NCI-H2029 (cell line): ENCODE measurements at places on chromosomes 2 and 18.

GRCh38 chr2:177712462-177712861 lies 319.9 kb downstream of the AGPS start:
- no peak for DNase-seq

GRCh38 chr18:55821219-55821618 lies 233.2 kb upstream of the TCF4 start:
- DNase-seq = no peak

- DNase-seq = no peak
Observed at GRCh38 chr2:196502386-196502785, 137.1 kb upstream of the CCDC150 start.

DNA sequence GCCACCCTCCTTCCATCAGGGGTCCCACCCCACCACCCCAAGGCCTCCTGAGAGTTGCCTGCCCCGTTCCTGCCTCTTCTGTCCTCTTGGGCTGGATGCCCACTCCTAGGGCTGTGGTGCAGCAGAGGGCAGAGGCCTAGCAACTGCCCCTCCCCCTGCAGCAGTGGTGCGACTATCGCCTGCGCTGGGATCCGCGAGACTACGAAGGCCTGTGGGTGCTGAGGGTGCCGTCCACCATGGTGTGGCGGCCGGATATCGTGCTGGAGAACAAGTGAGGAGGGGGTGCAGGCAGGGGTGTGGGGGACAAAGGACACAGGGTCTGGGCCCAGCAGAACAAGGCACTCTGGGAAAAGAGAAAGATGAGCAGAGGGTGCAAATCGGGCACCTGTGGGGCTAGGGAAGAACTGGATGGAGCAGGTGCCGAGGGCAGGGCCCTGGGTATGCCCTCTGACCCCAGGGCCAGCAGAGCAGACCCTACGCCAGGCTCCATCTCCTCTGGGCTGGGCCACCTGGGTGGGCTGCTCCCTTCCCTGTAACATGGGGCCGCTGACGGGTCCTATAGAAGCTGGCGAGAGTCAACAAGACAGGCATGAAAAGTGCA lies 1.0 kb downstream of the CHRNG start:
- no peak for DNase-seq

GRCh38 chr18:63149302-63149587 lies 170.3 kb downstream of the BCL2 start:
- no peak for DNase-seq

- no peak for DNase-seq
Observed at GRCh38 chr2:10909050-10909995, 2.4 kb upstream of the KCNF1 start.

- no peak for DNase-seq
Observed at GRCh38 chr18:79905389-79905911, 46.0 kb downstream of the SLC66A2 start.

- no peak for DNase-seq
Observed at GRCh38 chr2:8569332-8569930, 112.4 kb upstream of the ID2 start.

GRCh38 chr18:489244-490023 lies 11.1 kb downstream of the COLEC12 start:
- DNase-seq = no peak

- no peak for DNase-seq
Observed at GRCh38 chr2:210523650-210524289, 32.6 kb upstream of the CPS1 start.

DNA sequence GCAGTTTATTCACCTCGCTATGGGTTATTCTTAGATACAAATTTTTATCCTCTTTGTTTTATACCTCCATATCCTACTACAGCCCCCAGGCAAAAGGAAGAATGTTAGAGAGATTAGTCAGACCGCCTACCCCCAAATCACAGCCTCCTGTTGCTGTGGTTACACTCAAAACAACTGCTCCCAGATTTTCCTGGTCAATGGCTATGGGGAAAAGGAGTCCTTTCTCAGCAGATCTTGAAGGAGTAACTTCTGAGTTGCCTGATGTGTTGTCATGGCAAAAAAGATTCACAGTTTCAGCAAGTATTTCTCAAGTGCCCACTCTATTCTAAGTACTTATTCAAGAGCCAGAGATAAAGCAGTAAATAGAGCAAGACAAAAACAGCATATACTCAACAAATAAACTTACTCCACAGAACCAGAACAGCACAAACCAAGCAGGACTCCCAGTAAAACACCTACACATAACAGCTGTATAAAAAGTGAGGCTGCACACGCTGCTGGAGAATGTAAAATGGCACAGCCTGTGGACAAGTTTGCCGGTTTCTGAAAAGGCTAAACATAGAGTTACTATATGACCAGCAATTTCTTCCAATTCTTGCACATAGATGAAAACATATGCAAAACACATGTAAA lies 104.8 kb downstream of the NOL10 start:
- DNase-seq = no peak

GRCh38 chr2:46211461-46211860 lies 85.7 kb upstream of the EPAS1 start:
- DNase-seq = no peak

DNA sequence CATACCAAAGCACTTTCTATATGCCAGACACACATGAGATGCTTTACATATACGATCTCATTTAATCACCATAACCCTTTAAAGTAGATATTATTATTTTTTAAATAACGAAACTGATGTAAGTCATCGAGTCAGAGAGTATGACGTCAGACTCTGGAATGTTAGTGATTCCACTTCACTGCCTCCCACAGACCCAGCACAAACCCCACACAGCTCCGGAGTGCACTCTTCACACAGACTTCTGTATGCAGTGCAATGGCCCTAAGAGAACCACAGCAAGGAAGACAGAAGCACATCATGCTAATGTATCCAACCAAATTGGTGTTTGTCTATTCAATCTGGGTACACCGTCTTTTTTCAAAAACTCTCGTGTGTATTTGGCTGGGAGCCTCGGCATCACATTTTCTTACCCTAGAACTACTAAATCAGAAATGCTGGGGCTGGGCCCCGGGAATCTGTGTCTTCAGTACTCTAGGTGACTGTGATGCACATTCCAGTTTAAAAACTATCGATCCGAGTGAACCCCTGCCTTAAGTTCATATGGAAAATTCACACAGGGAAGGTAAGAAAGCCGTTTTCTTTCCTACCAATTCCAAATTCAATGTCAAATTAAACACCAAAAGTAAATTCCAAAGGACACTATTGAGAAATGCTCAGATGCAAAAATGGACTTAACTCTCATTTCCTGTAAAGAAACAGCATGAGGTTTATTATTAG lies 117.7 kb upstream of the ACVR1C start:
- DNase-seq = no peak

DNA sequence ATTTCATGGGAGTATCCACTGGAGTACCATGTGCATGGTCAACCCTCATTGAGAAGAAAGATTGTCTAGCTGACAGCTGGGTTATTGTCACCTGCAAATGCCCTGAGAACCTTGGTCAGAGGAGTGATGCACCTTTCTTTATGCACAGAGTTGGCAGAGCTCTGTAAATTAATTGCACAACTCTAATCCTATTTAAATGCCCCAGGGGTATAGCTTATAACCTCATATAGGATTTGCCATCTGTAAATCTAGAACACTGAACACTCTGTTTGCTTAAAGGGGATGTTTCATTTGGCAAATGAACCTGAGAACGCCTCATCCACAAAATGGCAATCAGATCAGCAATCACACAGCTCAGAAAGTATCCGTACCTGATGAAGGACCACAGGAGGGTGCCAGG lies 71.8 kb upstream of the SP5 start:
- no peak for DNase-seq

GRCh38 chr2:64522843-64523428 lies 1.2 kb upstream of the AFTPH start:
- DNase-seq = peak; percentile 66

DNA sequence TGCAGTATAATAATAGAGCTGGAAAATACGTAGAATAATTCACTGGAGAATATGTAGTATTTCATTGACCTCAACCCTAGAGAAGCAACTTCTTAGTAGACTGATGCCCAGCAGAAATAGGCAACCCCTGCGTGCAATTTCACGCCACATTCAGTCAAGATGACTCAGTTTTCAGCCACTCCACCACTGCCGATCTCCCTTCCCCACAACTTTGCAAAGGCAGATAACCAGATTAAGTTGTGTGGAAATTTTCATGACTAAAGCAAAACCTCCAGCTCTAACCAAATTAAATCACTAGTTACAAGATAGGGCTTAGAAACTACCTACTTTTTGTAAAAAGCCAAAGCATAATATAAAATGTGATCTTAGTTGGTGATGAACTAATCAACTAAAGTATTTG lies 63.3 kb upstream of the STK17B start:
- no peak for DNase-seq

DNA sequence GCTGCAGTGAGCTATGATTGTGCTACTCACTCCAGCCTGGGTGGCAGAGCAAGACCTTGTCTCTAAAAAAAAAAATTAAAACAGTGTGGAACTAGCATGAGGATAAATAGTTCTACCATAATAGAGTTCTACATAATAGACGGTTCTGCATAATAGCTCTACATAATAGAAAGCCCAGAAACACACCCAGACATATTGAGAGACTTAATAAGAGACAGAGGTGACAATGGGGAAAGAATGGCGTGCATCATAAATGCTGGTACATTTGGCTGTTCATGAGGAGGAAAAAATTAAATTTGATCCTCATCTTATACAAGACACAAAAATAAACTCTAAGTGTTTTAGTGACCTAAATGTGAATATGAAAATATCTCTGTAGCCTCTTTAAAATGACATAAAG lies 58.5 kb downstream of the PTRHD1 start:
- no peak for DNase-seq

- no peak for DNase-seq
Observed at GRCh38 chr2:54528311-54528955, 72.3 kb downstream of the SPTBN1 start.

DNA sequence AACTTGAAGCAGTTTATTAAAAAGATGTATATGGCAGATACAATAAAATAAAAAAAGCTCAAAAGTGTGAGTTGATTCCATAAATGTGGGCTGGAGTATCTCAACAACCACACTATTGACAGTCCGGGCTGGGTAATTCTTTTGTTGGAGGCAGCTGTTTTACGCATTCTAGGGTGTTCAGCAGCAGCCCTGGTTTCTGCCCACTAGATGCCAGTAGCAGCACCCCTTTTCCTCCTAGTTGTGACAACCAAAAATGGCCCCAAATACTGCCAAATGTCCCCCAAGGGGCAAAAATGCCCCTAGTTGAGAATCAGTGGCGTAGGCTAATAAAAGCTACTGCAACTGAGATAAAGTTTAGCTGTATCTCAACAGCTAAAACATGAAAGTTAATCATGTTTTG lies 44.8 kb downstream of the CHMP3 start:
- DNase-seq = no peak

DNA sequence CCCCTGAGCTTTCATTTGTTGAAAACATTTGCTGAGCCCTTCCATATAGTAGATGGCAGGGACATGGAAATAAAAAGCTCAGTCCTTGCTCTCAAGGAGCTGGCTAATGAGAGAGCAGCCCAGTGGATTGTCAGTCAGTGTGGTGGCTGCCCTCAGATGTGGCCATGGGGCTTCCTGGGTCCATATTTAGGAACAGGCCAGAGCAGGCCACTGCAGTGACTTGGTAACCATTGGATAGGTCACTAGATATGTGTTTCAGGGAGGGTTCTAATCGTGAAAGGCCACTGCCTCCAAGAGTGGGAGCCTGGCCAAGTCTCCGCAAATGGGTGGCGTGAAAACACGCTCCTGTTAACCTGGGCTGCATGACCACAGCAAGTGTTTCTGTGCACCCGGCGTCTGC lies 37.4 kb downstream of the NPAS2 start:
- DNase-seq = no peak

DNA sequence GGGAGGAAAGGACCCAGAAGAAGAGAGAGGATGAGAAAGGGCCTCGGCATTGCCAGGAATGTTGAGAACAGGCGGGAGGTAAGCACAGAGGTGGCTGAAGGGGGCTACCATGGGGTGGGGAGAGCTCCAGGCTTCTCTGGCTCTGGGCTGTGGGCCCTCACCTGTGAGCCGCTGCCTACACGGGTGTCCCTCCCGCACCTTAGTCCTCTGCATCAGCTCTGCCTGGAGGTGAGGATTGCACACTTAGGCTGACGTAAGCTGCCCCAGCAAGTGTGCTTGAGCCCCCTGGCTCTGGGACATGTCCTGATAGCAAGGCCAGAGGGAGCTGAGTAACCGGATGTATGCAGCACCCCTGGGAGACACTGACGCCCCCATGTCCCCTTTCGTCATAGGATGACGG lies 33.9 kb downstream of the TMEM18 start:
- no peak for DNase-seq

- DNase-seq = no peak
Observed at GRCh38 chr2:208294482-208295024, 28.5 kb downstream of the PIKFYVE start.
